ENCODE measurements at places on chromosomes 12 and 14.

DNA sequence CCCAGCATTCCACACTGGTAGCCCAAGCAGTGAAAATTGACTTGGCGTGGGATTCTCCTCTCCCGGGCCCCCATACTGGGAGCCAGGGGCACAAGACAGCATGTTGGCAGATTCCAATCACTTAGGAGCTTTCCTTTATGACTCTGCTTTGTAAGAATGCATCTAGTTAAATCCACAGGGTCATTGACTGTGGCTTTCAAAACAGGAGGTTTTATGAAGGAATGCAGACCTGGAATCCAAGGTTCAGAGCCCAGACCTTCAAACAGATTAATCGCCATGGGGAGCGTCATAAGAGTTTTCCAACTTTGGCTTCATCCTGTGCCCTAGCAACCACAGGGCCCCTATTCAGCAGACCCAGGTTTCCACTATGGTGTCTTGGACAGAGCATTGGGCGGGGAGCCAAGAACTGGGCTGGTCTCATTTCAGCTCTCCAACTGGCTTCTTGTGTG, 76.4 kb upstream of the RMST start:
- DNase-seq = no peak

DNA sequence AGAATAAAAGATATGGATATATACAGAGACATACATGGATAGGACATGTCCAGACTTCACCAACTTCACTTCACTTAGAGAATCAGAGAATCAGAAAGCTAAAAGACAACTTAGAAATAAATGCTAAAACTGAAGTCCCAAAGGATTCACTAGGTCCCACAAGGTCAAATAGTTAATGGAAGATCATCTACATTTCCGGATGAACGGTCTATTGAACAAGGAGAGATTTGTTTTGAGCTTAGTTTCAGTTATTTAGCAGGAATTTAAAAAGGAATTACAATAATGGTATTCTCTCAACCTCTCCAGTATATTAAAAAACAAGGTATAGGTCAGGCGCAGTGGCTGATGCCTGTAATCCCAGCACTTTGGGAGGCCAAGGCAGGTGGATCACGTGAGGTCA, 187.0 kb downstream of the MED13L start:
- no peak for DNase-seq

- DNase-seq = no peak
These were observed 186.5 kb upstream of the HMGA2 start for GRCh38 chr12:65637774-65638173.

GRCh38 chr12:95515197-95515596, 36.1 kb downstream of the USP44 start:
- DNase-seq = no peak

DNA sequence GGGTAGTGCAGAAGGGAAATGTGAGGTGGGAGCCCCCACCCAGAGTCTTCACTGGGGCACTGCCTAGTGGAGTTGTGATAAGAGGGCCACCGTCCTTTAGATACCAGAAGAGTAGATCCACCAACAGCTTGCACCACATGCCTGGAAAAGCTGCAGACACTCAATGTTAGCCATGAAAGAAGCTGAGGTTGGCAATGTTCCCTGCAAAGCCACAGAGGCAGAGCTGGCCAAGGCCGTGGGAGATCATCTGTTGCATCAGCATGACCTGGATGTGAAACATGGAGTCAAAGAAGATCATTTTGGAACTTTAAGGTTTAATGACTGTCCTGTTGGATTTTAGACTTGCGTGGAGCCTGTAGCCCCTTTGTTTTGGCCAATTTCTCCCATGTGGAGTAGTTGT, 468.4 kb upstream of the FOXG1 start:
- DNase-seq = no peak

DNA sequence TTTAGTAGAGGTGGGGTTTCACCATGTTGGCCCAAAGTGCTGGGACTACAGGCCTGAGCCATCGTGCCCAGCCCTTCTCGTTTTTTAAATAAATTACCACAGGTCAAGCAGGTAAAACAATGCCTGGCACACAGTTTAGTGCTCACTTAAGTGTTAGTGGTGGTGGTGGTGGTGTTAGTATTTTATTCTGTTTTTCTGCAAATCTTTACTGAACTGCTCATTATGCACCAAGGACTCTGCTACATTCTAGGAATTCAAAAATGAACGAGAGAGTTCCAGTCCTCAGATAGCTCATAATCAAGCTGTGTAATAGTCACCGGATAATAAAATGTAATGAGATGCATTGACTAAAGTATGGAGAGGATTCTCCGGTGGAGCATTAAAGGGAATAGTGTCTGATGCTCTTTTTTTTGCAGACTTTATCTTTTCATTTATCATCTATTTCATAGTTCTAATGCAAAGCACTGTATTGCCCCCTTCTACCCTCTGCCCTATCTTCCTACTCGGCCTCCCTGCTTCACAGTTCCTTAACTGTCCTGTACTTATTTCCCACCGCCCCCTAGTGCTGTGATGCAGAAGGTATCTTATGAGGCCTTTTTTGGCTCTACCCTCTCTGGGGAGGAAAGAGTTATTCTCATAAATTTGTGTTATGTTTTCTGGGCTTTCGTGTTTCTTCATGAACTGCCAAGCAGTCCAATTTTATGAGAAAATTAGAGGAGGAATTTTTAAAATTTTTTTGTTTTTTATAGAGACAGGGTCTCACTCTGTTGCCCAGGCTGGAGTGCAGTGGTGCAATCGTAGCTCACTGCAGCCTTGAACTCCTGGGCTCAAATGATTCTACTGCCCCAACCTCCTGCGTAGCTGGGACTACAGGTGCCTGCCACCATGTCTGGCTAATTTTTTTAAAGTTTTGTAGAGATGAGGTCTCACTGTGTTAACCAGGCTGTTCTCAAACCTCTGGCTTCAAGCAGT, 1.0 kb downstream of the ITFG2 start:
- peak; percentile 38 for DNase-seq

DNA sequence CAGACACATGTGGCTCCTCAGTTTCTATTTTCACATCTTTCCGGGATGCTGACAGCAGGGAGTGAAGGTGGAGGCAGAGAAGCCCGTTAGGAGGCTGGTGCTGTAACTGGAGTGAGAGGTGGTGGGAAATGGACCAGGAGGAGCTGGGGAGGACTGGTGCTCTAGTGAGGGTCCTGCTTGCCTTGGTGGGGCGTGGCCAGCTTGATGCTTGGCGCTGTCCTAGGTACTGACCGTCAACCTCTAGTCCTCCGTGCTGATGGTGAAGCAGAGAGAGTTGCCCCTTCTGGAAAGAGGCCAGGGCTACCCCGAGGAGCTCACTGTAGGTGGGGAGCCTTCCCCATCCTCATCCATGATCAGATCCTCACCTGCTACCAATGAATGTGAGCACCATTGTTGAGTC, 1.4 kb downstream of the TRMT61A start:
- DNase-seq = no peak

- DNase-seq = no peak
These were observed 13.4 kb downstream of the ZC3H14 start for GRCh38 chr14:88576222-88576621.

DNA sequence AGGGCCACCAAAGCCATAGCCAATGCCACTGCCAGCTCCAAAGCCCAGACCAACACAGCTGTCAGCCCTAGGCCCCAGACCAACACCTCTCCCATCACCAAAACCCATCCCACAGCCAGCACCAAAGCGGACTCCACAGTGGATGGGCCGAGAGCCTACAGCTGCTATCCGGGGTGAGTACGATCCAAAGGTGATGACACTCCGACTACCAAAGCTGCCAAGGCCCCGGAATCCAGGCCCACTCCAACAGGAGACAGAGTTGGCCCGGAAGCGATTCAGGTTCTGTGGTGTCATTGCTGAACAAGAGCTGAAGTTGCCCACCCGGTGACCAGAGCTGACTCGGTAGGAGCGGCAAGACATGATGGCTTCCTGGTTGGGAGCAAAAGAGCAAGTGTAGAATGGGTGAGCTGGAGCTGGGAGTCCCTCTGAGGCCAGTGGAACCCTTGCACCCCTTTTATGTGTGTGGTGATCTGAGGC, at the start of gene KRT84:
Gene KRT84, minus strand, starts transcription at position 427 of the 477 bp plus-strand sequence. Its CDS starts 67 bp downstream, at position 360.
- no peak for DNase-seq

GRCh38 chr12:1852076-1852475, 31.7 kb downstream of the LRTM2 start:
- no peak for DNase-seq

- no peak for DNase-seq
These were observed 7.4 kb downstream of the PRIMA1 start for GRCh38 chr14:93780813-93781400.

DNA sequence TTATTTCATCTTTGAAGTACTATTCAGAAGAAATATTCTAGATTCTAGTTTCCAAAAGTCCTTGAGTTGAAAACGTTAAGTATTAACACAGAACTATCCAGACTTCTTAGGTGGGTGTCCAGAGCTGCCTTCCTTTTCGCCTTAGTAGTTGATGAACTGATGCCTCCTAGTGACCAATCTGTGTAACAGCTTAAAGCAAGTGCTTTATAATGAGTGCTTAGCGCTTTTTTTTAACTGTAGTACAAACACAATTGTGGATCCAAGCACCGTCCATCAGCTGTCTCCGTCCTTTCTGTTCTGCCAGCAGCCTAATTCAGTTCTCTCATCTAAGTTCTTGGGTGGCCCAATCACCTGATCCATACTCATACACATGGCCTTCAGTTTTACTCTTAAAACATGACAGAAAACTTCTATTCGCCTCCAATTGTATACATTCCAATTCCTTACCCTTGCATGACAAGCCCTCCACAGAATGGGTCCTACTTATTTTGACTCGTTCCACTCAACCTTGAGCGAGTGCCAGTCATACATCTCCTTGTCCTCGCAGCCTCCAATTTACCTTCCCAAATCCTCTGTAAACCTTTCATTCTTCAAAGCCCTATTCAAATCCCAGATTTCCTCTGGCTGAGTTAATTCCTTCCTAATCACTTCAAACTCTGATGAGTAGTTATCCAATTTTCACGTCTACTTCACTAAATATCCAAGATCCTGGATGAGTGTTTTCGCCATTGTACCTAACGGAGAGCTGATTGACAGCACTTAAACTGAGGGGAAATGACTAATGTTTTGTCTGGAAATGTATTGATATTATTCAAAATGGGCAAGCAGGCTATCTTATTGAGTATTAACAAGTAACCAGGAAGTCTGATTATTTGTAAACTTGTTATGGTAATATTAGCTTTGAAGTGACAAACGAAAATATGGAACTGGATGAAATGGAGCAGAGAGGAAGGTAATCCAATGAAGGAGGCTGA, 5.8 kb upstream of the PHLDA1 start:
- peak; percentile 69 for DNase-seq

Data from NCI-H345 (cell line).